ENCODE measurements at places on chromosomes 3 and 15.
A peak's percentile ranks its signal among the peaks of the same experiment; 100 is the strongest.

DNA sequence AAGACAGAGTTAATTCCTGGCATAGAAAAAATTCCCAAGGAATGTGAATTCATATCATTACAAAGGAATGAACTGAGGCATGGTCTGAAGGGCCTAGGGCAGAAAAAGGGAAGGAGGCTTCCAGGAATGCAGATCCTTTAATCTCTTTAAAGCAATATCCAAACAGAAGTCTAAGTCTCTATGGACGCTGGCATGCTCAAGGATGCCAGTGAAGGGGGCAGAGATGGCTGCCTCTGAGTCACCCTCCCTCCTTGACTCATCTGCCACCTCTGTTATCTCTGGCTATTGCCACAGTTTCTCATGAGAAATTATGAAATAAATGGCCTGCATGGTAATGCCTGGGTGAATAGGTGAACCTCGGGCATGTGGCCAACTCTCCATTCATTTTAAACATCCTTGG lies 96.3 kb upstream of the BCL6 start:
- no peak for DNase-seq

DNA sequence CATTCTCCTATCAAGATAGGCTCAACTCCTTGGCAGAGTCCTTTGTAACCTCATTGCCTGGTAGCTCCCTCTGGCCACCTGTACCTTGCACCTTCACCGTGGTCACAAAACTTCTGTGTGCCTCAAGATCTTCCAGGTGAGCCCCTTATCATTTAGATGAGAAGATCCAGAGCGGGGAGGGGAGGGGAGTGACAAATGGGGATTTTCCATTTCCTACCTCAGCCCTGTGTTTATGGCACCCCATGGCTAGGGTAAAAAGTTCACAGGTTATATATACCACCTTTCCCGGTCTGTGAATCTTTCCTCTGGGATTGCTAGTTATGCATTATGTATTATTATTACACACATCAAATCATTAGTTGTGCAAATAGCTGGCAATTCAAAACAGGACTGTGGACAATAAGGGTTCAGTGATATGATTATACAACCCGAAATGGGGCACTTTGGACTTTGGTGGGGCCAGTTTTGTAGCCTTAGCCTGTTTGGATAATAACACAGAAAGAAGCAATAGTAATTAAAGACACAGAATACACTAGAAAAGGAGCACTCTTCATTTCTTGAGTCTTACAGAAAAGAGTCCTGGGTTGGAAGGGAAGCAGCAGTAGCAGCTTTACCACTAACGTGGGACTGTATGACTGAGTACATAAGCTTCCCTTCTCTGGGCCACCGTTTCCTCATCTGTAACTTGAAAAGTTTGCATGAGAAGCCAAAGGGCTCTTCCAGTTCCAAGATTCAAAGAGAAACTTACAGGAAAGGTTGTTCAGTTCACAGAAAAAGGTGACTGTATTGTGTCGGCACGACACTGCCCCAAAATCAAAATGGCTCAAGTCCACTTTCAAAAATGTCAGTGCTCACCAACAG lies 7.1 kb downstream of the TLE3 start:
- no peak for DNase-seq

GRCh38 chr3:192821161-192821560 lies 93.8 kb upstream of the FGF12 start:
- no peak for DNase-seq

- DNase-seq, result no peak
Observed at GRCh38 chr3:104677932-104678331, 688.8 kb upstream of the ALCAM start.

- DNase-seq, result no peak
Observed at GRCh38 chr15:48868536-48868935, 9.4 kb upstream of the EID1 start.

DNA sequence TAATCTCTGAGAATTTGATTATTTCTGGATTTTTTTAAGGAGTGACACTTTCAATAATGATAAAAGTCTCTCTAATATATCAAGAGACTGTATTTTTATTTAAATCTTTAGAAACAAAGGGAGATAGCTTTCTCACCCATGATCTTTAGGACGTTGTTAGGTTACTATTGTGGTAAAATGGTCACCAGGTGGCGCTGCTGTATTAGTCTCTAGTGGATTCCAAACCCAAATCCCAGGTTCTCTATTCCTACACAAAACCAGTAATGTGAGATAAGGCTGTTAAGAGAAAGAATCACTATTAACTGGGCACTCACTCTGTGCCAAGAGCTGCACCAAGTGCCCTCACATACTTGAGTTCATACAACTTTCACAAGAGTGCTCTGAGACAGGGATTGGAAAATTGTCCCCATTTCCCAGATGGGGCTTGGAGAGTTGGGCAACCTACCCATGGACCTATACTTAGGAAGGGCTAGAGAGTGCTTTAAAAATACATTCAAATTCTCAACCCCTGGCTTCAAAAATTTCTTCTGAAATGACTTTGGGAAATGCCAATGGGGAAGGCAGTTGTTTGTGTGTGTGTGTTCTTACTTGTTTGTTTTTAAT lies 593.4 kb upstream of the TGFBR2 start:
- DNase-seq, result peak; percentile 57

GRCh38 chr15:51130344-51130743 lies 35.6 kb upstream of the TNFAIP8L3 start:
- no peak for DNase-seq

All from activated CD4-positive, alpha-beta T cell treated with anti-CD3 and anti-CD28 coated beads, Interleukin-2, amount 10 ng/mL, durations not matched to agents 7 days and 5 days (primary cell).